ENCODE measurements at places on chromosomes 3 and 15.

GRCh38 chr3:5006755-5007202, 27.5 kb downstream of the BHLHE40 start:
- no peak for DNase-seq

GRCh38 chr3:123270818-123271217, 69.1 kb downstream of the SEC22A start:
- no peak for DNase-seq

- DNase-seq = no peak
Observed at GRCh38 chr3:168285506-168285905, 189.8 kb upstream of the GOLIM4 start.

DNA sequence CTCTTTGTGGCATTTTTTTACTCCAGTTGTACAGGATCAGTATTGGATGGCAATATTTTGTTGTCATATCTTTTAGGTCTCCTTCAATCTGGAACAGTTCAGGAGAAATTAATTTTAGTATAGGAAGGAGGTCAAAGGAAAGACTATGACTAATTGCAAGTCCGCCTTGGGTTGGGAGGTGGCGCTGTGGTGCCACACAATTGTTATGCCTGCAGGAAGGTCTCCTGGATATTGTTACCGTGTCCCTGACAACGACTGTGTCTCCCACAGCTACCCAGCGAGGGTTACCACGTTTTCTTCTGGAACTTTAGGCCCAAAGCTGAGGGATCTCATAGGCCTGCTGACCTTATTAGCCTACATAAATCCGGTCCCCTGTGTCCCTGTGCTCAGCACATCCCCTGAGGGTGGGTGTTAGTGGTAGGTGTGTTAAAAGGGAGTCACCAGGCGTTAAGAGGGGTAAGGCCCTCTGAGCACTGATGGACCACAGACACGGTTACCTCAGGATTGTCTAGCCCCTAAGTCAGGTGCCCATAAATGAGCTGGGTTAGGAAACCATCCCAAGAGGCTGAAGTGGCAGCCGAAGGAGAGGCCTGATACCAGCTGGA, 31.5 kb downstream of the KCNAB1 start:
- DNase-seq = peak; percentile 49

- DNase-seq = no peak
Observed at GRCh38 chr15:90033006-90033405, 31.9 kb downstream of the ZNF710 start.

- no peak for DNase-seq
Observed at GRCh38 chr3:47083786-47084185, 80.1 kb downstream of the SETD2 start.

GRCh38 chr15:67777773-67778172, 47.5 kb upstream of the SKOR1 start:
- DNase-seq = no peak

GRCh38 chr15:97893967-97894366, 66.5 kb upstream of the ARRDC4 start:
- DNase-seq = no peak

DNA sequence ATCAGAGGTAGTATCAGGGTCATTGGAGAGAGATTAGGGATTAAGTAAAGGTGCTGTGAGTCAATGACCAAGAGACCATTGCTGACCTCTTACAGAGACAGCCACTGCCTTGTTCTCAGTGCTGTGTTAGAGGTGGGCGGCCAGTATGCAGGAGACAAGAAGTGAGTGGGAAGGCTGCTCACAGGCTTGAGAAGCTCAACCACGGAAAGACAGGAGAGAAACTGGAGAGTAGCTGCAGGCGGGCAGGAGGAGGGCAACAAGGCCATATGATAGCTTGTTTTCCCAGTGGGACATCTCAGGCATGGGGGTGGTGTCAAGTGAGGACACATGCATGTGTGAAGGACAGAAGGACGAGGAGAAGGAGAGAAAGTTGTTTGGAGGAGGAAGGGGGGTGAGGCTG, 237.3 kb downstream of the PDCD6IP start:
- DNase-seq = no peak

DNA sequence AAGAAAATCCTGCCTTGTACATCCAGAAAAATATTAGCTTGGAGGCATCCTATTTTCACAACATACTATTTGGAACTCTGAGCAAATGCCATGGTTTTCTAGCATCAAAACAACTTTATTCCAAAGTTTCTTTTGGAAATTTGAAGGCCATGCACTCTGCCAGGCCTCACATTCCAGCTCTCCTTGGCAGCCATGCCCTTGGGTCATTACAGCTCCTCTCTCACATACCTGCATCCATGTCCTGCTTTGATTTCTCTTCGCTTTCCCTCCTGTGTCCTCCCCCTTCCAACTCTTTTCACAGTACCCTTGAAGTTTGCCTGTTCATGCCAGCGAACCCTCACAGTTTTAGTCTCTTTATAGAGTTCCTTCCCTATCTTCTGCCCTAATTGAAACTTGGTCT, 70.9 kb upstream of the TPRG1 start:
- DNase-seq = no peak

GRCh38 chr15:90115783-90116182, 13.5 kb upstream of the IDH2 start:
- no peak for DNase-seq

GRCh38 chr15:92910451-92910850, 10.3 kb downstream of the CHD2 start:
- no peak for DNase-seq

Measured in hepatic stellate cell (primary cell).